Stimulated activated CD4-positive, alpha-beta T cell treated with anti-CD3 and anti-CD28 coated beads, TNF-alpha, amount 100 ng/mL, for 4 hours (primary cell): ENCODE measurements at places on chromosomes 3 and 15.

GRCh38 chr3:119219069-119219468 is 21.6 kb downstream of the B4GALT4 start:
- DNase-seq = no peak

DNA sequence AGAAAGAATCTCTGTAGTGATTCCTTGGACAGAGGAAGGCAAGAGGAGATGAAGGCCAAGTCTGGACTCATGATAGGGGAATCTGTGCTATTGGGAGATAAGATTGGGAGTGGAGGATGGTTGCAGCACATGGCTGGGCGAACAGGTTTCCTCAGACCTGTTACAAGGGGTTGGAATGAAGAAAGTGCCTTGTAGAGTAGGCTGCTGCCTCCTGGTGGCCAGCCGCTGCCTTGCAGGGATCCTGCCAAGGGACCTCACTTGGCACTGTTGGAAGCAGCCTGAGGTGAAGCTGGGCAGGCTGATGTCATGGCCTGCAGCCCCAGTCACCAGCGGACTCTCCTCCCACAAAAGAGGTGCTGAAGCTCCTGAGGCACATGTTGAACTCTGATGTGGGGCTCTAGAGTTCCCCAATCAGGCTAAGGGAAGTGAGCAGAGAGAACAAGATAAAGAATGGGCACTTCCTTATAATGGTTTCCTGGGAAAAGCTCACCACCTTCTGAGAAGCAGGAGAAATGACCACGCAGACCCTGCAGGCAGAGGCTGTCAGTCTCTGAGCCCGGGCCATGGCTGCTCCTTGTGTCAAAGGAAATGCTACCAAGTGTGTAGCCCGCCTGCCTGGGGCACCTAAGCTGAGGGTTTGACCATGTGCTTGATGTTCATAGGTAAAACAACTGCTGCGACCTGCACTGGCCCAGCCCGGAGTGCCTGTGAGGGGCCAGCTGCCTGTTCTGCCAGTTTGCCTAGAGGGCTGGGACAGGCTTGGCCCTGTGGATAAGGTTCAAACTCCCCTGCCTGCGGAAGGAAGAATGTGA is 1.6 kb upstream of the TEX264 start:
- peak; percentile 62 for DNase-seq

DNA sequence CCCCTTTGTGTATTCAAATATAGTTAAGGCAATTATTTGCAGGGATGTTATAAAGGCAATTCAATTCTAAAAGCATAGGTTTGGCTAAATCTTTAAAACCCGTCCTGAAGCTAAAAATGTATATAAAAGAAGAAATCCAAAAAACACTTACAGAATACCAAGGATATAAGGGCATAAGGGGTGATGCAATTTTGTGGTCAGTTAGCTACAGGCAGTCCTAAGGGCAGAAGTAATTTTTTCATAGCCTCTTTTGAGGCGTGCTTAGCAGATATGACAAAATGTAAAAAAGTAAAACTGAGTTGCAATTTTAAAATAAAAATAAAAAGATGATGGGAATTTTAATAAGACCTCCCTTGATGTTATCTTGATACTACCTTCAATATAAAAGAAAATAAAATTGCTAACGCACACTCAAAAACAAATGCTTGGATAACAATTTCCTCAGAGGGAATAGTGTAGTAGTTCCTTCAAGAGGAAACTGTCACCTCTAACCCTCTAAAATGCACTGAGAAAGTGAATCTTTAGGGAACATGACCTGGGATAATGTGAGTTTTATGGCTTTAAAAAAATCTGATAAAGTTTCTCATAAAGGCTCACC is 104.2 kb downstream of the MYH15 start:
- DNase-seq = no peak

- no peak for DNase-seq
These were observed 33.7 kb downstream of the CHD2 start for GRCh38 chr15:92933831-92934230.

GRCh38 chr3:48367201-48367600 is 4.8 kb upstream of the FBXW12 start:
- DNase-seq = no peak
